ENCODE measurements at places on chromosomes 4 and X.

DNA sequence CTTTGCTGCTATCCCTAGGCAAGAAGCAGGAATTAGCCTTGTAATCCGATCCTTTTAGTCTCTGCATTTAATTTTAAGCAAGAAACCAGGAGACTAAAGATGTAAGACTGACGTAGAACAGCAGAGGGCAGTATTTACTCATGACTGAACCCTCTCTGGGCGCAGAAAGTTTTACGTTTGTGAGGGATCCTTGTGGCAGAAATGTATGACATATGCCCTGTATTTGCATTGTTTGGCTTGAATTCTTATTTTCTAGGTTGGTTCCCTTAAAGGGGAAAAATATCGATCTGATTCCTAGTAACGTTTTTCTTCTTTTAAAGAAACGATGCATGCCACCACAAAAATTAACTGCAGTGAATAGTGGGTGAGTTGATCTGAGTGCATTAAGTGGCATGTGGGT is 1.3 kb upstream of the FAT4 start:
- DNase-seq: peak; percentile 39

GRCh38 chr4:182809417-182810102 is 107.6 kb downstream of the DCTD start:
- peak; percentile 34 for DNase-seq

GRCh38 chr4:22077571-22077970 is 129.0 kb upstream of the KCNIP4 start:
- DNase-seq: no peak

DNA sequence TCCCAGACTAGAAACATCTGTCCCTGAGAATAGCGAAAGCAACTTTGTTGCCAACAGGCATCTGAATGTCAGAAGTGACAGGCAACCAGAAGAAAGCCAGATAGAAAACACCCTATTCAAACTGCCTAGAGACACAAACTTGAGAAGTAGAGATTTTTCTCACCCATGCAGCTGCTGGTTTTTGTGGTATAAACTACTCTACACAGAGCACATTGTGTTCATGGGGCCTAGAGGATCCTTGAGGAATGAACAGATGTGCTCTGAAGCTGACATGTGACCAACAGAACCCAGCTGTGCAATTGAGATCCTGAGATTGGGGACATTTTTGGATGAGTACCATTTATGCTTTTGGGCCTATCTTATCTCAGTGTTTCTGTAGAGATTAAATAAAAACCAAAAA is 63.6 kb upstream of the NRK start:
- DNase-seq: no peak

- no peak for DNase-seq
Observed at GRCh38 chr4:153523164-153523796, 57.1 kb downstream of the TMEM131L start.

DNA sequence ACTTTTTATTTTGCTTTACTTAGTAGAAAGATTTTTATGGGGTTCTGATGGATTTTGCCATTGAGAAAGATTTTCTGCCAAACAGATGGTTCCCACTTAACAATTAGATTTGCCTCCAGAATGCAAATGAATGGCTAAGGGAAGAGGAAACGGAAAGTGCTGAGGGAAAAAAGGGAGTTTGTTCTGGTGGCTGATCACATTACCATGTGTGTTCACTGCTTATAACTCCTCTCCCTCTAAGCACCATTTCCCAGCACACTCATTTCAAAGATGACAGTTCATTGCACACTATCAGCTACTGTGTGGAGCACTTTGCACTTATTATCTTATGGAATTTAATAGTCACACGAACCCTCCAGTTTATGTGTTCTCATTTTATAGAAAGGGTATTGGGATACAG is 68.0 kb upstream of the GRID2 start:
- no peak for DNase-seq

- no peak for DNase-seq
Observed at GRCh38 chr4:155271557-155271956, 63.1 kb downstream of the NPY2R start.

- no peak for DNase-seq
Observed at GRCh38 chr4:135098061-135098460, 896.5 kb upstream of the PABPC4L start.

GRCh38 chr4:111028795-111029194 is 405.9 kb upstream of the PITX2 start:
- DNase-seq: no peak

- no peak for DNase-seq
Observed at GRCh38 chr4:99190336-99190735, 28.7 kb downstream of the ADH6 start.

DNA sequence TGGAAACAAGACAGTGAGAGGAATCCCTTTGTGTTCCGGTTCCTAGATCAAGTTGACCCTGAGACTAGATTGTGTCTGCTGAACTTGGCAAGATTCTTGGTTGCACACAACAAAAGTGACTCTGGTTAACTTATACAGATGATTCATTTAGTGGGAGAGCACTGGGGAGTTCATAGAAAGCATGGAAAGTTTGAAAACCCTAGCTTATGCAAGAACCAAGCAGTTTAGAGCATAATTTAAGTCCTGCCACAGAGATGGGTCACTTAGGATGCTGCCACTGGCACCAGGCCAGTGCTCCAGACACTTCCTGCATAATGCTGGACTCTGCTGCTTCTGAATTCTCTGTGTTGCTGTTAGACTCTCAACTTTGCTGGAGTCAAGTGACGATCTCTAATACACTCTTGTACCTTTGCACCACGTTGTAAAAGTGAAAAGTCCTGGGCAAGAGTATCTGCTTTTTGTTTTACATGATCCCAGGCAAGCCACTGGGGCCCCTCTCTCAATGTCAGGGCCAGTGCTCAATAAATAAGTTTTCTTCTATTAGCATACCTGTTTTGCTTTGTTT is 12.7 kb upstream of the DCUN1D4 start:
- DNase-seq: no peak

DNA sequence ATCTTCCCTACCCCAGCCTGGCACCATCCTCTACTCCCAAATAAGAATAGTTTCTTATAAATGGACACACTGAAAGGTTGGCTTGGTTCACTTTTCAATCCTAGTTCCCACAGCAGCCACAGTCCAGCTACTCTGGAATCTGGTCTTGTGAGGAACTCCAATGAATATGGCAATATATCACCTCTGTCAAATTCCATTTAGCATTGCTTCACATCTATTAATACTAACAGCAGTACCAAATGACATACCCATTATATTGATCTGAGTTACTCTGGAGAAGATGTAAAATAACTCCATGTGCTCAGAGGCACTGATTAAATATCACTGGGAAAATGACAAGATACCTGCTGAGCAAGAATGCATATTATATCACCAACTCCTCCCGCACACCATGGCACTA is 8.6 kb downstream of the OPHN1 start:
- DNase-seq: no peak

DNA sequence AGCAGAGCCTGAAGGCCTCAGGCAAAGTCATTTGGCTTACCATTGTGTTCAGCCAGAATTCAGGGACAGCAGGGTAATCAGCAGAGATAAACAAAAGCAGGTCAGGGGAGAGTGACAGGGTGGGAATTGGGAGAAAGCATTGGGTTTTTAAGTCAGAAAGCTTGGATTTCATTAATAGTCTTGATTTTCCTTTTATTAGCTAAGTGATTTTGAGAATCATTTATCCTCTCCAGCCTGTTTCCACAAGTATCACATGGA is 410.1 kb downstream of the HNRNPD start:
- DNase-seq: no peak

DNA sequence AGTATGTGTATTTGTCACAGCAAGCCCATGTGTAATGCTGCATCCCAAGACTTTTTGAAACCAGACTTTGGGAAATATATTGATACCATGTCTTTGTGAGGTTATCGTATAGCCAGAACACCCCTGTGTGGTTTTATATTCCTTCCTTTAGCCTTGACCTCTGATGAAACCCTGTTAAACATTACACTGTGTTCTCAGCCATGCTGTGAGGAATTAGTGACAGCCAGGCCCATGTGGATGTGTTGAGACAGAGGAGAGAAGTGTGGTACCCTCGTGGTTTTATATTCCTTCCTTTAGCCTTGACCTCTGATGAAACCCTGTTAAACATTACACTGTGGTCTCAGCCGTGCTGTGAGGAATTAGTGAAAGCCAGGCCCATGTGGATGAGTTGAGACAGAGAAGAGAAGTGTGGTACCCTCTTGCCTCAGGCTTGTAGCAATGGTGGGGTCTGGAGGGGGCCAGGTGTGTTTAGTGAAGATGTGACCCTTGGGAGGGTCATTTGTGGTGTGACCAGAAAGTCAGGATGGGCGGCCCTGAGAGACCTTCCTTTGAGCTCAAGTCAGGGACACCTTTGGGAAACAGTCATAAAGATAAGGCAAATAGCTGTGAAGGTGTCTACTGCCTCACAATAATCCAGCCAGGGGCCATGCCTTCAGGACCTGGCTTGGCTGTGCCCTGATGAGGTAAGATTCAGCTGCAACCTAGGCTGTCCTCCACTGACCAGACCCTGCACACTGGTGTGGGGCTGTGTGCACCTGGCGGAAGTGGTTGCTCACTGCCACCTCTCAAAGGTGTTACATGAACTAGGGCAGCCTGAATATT is 110.0 kb downstream of the IRF2 start:
- DNase-seq: no peak

- DNase-seq: no peak
Observed at GRCh38 chr4:163764569-163764968, 270.1 kb downstream of the TMA16 start.

GRCh38 chr4:70008771-70009170 is 13.0 kb downstream of the STATH start:
- DNase-seq: no peak

All from CD4-positive, alpha-beta T cell treated with Interleukin-10 for 1 hour (primary cell).